ENCODE measurements at places on chromosomes 7 and 10.

- DNase-seq, result no peak
These were observed 68.5 kb downstream of the PTPRN2 start for GRCh38 chr7:158518980-158519632.

DNA sequence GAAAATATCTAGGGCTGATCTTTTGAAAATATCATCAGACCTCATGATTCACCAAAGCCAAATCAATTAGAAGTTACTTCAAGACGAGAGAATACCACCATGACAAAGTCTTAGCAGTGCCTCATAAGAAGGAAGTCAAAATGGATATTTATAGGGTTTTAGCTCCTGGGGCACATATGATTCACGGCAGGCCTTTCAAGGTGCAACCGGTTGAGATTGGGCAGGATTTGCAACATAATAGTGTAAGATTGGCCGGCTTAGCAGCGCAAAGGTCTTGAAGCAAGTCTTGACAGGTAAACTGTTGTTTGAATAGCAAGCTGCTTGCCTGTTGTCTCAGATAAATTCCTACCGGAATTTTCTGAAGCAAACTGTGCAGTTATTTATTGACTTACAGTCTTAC lies 17.5 kb downstream of the ADRB1 start:
- no peak for DNase-seq

DNA sequence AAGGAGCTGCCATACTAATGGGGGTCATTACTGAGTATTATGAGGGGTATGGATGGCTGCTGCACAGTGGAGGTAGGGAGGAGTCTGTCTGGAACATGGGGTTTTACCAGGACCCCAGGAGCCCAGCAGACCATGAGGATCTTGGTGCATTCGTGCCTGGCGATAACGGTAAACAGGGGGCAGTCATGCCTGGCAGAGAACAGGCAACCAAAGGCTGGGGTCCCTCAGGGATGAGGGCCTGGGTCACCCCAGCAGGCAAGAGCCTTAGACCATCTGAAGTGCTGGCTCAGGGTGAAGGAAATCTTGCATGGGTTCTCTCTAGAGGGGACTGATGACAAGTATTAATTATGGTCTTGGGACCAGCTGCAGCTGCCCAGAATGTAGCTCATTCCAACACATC lies 46.1 kb downstream of the MYL10 start:
- DNase-seq, result no peak

GRCh38 chr7:26667514-26668133 lies 196.8 kb downstream of the SKAP2 start:
- peak; percentile 68 for DNase-seq

DNA sequence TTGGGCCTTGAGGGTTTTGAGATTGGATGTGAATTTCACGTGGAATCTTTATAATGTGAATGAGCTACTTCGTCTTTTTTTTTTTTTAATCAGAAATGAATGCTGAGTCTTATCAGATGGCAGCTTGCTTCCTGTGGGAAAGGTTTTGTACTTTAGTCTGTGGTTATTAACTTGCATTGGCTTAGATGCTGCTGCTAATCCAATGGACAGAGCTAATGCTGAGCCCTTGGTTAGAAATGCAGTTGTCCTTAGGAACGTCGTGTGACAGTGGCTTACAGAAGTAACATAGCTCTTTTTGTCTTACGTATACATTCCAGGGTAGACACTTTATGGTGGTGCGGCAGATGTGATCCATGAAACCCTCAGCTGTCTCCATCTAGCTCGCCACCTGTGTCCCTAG lies 32.8 kb downstream of the ADCY1 start:
- no peak for DNase-seq

DNA sequence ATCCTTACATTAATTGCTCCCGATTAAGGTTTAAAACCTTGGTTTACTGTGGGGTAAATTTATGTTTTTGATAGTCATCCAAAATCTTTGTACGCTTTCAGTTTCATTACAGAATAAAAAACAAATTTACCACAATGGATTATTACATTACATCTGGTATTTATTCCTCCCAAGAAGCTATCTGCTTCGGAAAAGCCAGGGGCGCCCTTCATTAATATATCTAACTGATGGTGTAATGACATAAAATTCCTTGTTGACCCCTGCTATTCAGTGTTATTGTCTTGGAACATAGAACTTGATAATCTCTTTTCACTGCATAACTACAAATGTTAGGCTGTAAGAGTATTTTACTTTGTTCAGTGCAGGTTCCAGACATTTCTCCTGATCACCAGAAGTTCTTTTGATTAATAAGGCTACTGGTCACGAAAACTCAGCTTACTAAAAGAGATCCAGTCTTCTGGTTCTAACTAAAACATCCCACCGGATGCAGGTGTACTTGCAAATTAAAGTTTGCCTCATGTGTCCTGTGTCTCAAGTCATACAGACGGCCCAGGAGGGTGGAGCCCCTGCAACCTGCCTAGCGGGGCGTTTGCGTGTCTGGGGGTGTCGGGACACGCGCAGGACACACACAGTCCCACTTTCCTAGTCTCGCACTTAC lies 581 bp upstream of the GLCCI1 start:
- DNase-seq, result peak; percentile 17

Data from CD4-positive, alpha-beta T cell treated with Interleukin-12 subunit alpha and Interleukin-12 subunit beta, for 1 hour (primary cell).